ENCODE measurements at places on chromosomes 1 and 21. TPM values are rescaled to one million over a fixed set of nuclear protein-coding genes. Genes with fewer than 3 reads are reported as not detected.

DNA sequence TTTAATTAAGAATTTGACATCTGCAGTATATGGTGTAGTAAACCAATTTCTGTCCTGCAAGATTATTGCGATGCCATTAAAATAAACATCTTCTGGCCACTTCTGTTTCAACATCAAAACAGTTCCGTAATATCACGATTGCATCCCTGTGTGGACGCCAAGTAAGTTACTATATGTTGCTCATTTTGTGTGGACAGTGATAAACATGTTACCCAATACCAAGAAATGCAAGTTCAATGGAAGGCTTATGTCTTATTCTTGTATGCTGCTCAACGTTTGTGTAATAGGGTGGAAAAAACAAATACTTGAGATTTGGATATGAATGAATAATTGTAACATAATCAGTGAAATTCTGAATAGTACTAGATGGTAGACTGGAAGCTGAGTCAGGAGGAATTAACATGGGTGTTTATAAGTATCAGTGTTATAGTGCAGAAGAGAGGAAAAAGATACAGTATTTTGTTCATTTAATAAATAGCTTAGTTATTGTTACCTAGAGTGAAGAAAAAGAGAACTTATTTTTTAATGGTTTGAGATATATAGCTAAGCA is 15.2 kb downstream of the TTC3 start:
- peaks cover 4% of the 10 kb centered on the region for H3K4me1 ChIP-seq
- no peak overlapping the region for H3K4me3 ChIP-seq
- H3K36me3 ChIP-seq: peaks cover 8% of the 10 kb centered on the region
- no peaks in the 10 kb centered on the region for H3K27me3 ChIP-seq

The MAP3K21 gene
- total RNA-seq: 13.1 TPM

GRCh38 chr1:231200388-231201031 is 38.7 kb downstream of the TRIM67 start:
- H3K27ac ChIP-seq: no peak overlapping the region
- DNase-seq: no peak
- H3K36me3 ChIP-seq: no peaks in the 10 kb centered on the region
- peaks cover 15% of the 10 kb centered on the region for H3K27me3 ChIP-seq
- no peak overlapping the region for H3K4me3 ChIP-seq

The MYBPH gene
- not detected for total RNA-seq

- H3K36me3 ChIP-seq: no peaks in the 10 kb centered on the region
- peaks cover 6% of the 10 kb centered on the region for H3K4me1 ChIP-seq
- H3K4me3 ChIP-seq: no peak overlapping the region
- no peak overlapping the region for H3K27ac ChIP-seq
- DNase-seq: no peak
These were observed 161.1 kb downstream of the PIGK start for GRCh38 chr1:77057994-77058585.

GRCh38 chr1:192703283-192704206 is 67.6 kb downstream of the RGS13 start:
- H3K4me1 ChIP-seq: peaks cover 12% of the 10 kb centered on the region
- DNase-seq: no peak

- H3K4me3 ChIP-seq: no peak overlapping the region
- no peak for DNase-seq
- no peaks in the 10 kb centered on the region for H3K27me3 ChIP-seq
- H3K4me1 ChIP-seq: peaks cover 5% of the 10 kb centered on the region
- no peak overlapping the region for H3K27ac ChIP-seq
These were observed 58.6 kb upstream of the SOX13 start for GRCh38 chr1:204014336-204014735.

GRCh38 chr1:71919811-71920509 is 362.4 kb downstream of the NEGR1 start:
- H3K36me3 ChIP-seq: no peaks in the 10 kb centered on the region
- no peak overlapping the region for H3K27ac ChIP-seq
- no peaks in the 10 kb centered on the region for H3K27me3 ChIP-seq
- no peak for DNase-seq

The ECE1 gene
- 217 TPM for total RNA-seq

DNA sequence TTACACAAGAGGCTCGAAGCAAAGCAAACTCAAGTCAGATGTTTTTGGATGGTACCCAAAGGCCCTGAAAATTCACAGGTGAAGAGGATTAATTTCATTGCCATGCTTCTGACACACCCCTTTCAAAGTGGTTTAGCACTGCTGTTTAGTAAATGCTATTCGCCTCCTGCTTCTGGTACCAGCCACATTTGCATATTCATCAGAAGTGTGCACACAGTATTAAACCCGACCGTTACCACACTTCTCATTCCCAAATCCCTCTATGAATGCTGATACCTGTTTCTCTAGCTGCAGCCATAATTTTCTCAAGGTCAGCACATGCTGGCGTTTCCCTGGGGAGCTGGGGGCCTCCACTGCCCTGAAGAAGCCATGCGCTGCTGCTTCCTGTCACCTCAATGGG is 179.8 kb upstream of the DAB1 start:
- no peak for DNase-seq
- no peak overlapping the region for H3K4me3 ChIP-seq
- H3K27me3 ChIP-seq: peaks cover 17% of the 10 kb centered on the region
- peaks cover 3% of the 10 kb centered on the region for H3K4me1 ChIP-seq
- no peak overlapping the region for H3K27ac ChIP-seq

GRCh38 chr1:245671349-245671748 is 516.6 kb downstream of the KIF26B start:
- H3K27me3 ChIP-seq: no peaks in the 10 kb centered on the region
- no peak for DNase-seq
- peaks cover 11% of the 10 kb centered on the region for H3K4me1 ChIP-seq
- H3K27ac ChIP-seq: no peak overlapping the region
- H3K36me3 ChIP-seq: no peaks in the 10 kb centered on the region
- H3K4me3 ChIP-seq: no peak overlapping the region

The IL20 gene
- total RNA-seq: not detected

The SEMA4A gene
- total RNA-seq: 3.7 TPM

The PTGFR gene
- total RNA-seq: not detected

All from progenitor cell of endocrine pancreas (in vitro differentiated cells).